Stimulated activated CD4-positive, alpha-beta T cell treated with anti-CD3 and anti-CD28 coated beads, Interleukin-1b, Interleukin-23, amount 100 ng/mL, for 48 hours (primary cell): ENCODE measurements at places on chromosomes 12 and 14.

- DNase-seq = no peak
These were observed 202.5 kb downstream of the CACNA1C start for GRCh38 chr12:2255311-2255710.

DNA sequence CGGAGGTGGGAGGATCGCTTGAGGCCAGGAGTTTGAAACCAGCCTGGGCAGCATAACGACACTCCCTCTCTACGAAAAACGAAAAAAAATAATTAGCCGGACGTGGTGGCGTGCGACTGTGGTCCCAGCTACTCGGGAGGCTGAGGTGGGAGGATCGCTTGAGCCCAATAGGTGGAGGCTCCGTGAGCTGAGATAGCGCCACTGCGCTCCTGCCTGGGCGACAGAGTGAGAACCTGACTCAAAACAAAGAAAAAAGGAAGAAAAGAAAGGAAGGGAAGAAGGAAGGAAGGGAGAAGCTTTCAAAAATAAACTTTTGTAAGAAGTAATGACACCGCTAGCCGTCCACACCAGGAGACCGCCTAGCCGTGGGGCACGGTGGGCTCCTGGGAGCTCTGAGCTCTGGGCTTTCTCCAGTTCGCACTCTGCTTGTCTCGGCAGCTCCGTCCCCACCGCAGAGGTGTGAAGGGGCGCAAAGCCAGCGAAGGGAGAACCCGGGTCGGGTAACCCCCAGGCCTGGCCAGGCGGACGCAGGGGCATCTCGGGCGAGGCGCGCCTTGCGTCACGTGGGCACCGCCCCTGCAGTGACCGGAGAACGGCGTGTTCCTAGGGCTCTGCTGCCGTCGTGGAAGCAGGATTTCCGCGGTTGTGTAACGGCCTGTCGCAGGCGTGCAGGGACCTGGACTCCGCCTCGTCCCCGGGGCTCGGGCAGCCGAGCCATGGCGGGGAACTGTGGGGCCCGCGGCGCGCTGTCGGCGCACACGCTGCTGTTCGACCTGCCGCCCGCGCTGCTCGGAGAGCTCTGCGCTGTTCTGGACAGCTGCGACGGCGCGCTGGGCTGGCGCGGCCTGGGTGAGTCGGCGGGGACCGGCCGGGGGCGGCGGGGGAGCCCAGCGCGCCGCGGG is at the start of gene IRAK3:
Gene IRAK3, plus strand, starts transcription at position 631 of the 902 bp plus-strand sequence. Its CDS starts 86 bp downstream, at position 717.
- peak; percentile 17 for DNase-seq

DNA sequence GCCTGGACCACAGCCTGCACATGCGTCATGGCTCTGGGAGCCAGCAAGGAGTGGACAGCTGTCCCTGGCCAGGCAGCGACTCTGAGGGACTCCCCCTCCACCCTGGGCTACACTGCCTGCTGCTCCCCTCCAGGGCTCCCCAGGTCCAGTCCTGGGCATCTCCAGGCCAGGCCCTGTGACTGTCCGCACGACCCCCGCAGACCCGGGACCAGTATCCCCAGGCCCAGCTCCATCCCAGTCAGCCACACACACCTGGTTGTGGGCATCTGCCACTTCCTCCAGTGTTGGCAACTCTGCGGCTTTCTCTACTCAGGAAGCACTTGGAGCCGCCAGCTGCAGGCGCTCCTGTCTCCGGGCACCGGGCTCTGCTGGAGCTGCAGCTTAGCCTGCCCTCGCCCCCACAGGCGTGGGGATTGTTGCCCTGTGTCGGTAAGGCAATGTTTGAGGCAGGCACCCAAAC is 2.4 kb downstream of the ULK1 start:
- no peak for DNase-seq

- DNase-seq = no peak
These were observed 67.3 kb upstream of the VRK1 start for GRCh38 chr14:96729889-96730288.

DNA sequence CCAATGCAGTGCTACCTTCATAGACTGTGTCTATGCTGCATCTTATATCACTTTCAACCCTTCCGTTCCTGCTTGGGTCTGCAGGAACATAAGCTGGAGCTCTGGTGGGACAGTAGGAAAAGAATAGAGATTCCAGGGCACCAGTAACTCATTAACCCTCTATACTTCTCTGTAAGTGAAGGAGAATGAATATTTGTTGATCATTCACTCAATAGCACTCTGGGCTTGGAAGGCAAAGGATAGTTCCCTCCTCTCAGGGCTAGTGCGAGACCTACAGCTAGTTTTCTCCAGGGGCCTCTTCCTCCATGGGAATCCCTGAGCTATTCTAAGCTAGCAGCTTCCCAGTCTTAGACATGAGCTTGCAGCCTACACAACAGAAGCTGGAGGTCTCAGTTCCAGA is 84.7 kb downstream of the BMP4 start:
- no peak for DNase-seq

DNA sequence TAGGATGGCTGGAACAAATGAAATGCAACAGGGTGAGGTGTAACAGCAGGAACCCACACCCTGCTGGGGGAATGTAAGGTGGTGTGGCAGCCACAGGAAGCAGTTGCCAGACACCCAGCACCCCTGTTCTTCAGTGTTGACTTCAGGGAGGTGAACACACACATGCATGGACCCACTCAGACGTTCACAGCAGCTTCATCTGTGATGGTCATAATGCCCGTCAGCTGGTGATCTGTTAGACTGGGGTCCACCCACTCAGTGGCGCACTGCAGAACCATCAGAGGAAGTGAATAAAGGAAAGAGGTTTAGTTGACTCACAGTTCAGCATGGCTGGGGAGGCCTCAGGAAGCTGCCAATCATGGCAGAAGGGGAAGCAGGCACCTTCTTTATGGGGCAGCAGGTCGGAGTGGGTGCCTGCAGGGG is 22.7 kb upstream of the TEX22 start:
- peak; percentile 71 for DNase-seq

- no peak for DNase-seq
These were observed 159.3 kb downstream of the DYRK2 start for GRCh38 chr12:67807814-67808213.

DNA sequence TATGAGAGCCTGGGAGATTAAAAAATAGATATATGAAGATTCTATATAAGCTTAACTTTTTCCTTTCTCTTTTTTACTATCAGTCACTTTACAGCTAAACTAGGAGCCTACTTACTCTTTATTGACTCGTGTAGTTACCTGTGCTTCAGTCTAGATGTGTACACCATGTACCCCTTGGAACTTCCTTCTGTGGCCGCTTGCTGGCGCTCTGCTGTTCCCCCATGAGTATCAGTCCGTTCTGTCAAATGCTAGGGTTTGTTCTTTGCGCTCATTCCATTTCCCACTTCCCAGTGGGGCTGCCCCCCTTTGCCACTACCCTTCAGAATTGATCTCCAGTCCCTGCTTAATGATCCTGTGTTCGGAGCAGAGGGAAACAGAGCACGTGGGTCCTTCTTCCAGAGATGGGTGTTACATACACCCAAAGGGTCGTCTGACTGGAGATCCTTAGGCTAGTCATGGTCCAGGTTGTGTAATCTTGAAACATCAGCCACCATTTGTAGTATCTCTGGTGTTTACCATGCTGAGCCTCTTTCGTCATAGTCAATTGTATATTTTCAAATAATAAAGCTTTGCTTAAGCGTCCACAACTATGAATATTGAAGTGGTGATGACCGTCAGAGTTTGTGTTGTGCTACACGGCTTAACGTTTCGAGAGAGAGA is 160.0 kb downstream of the FBXL14 start:
- DNase-seq = no peak

DNA sequence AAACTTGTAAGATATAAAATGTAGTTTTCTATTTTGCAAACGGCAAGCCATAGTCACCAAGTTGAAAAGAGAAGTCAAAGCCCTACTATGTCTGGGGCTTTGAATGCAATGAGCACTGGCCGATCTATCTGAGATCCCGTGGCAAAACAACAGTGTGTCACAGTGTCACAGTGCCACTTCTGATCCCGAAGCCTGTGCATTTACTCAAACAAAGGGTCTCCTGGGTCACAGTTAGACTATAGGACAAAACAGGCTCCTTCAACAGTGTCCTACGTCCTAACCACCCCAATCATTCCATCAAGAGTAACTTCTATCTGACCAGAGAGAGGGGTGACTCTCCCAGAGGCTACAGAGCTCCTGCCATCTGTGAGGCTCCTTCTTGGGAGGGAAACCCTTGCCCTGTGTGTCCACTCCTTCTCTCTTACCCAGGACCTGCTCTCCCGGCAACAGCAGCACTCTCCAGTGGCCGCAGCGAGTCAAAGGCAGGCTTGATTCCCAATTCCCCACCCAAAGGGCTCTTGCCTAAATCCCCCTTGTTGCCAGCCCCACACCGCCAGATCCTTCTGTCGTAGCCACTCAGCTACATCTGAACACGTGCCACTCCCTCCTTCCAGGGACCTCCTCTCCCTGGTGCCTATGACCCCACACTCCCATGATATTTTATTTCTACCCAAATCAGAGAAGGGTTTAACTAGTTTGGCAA is 14.0 kb upstream of the SELPLG start:
- no peak for DNase-seq

DNA sequence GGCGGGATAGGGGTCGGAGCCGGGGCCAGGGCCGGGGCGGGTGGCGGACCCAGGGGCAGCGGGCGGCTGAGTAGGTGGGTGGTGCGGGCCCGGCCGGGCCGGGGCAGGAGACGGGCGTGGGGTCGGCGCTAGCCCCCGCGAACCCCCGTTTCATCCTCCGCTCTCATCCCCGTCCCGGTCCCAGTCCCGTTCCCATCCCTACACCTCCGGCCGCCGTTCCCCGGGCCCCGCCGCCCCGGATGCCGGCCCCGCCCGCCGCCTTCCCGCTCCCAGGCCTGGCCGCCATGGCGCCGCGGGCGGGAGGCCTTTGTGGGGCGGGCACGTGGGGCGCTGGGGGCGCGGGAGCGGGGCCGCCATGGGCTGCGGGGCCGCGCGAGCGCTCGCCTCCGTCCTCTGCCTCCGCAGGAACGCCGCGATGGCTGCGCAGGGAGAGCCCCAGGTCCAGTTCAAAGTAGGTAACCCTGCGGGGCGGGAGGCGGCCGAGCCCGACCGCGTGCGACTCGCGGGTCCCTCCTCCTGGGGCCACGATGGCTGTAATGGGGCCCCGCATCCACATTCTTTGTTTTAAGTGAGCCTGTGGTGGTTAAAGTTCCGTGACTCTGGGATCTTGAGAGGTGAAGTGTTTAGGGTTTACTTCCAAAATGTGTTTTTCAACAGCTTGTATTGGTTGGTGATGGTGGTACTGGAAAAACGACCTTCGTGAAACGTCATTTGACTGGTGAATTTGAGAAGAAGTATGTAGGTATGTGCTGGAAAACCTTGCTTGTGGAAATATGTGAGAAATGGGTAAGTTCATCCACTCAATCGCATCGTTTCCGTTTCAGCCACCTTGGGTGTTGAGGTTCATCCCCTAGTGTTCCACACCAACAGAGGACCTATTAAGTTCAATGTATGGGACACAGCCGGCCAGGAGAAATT is 572 bp downstream of the RAN start:
- peak; percentile 48 for DNase-seq

DNA sequence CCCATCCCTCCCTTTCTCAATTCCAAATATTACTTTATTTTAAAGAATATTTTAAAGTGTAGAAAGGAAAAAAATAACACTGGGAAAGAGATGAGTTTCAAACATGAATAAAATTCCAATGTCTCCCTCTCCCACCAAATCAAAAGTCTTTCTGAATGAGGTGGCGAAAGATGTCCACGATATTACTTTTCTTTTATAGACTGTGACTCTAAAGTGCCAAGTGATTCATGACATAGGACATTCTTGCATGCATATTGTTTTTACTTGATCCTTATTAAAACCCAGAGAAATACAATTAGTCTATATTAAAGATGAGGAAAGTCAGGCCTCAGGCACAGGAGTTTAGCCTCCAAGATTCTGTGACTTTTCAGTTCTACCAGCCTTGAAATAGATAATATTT is 16.0 kb upstream of the LUM start:
- DNase-seq = no peak

DNA sequence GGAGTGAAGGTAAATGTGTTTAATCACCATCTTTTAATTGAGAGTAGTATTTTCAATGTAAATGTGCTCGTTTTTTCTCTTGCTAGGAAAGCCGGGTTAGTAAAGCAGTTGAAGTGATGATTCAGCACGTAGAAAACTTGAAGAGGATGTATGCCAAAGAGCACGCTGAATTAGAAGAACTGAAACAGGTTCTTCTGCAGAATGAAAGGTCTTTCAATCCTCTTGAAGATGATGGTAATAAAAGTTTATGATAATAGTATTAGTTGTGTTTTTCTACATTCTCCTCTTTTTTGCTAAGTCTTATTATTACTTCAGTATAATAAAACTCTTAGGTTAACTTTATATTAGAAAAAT is 93.9 kb downstream of the DNAI7 start:
- no peak for DNase-seq

GRCh38 chr12:31246470-31246850 is 79.5 kb downstream of the SINHCAF start:
- DNase-seq = no peak
